ENCODE measurements at places on chromosomes 5 and 9.

- DNase-seq = no peak
These were observed 76.7 kb upstream of the CHD1 start for GRCh38 chr5:99005506-99005905.

GRCh38 chr5:4419281-4419680 is 720.8 kb upstream of the ADAMTS16 start:
- DNase-seq = no peak

DNA sequence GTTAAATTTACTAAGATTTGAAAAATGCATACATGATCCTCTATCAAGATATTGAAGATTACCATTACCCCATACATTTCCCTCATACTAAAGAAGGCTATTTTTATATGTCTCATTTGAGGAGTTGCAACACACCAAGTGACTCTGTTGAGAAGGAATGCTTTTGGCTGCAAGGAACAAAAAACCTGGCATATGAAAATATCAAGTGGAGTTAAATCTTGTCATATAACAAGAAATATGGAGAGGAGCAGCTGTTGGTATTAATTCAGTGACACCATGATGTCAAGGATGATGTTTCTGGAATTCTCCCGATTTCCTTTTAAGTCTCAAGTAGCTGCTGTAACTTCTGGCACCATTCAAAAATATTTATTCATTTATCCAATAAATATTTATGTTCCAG is 193.8 kb downstream of the CSNK1G3 start:
- no peak for DNase-seq

DNA sequence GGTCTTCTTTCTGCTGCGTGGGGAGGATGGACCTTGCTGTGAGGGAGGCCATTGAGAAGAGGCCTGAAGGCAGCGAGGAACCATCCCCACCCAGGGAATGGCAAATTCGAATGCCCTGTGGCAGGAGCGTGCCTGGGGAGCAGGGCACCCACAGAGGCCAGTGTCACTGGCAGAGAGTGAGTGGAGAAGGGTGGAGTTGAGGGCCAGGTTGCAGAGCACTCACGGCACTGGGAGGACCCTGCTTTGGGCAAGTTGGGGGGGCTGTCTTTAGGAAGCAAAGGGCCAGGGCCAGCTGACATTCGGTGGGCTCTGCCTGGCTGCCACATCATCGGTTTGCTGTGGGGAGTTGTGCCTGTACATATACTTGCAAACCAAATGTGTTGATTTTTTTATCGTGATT is 47.2 kb downstream of the SYK start:
- no peak for DNase-seq

DNA sequence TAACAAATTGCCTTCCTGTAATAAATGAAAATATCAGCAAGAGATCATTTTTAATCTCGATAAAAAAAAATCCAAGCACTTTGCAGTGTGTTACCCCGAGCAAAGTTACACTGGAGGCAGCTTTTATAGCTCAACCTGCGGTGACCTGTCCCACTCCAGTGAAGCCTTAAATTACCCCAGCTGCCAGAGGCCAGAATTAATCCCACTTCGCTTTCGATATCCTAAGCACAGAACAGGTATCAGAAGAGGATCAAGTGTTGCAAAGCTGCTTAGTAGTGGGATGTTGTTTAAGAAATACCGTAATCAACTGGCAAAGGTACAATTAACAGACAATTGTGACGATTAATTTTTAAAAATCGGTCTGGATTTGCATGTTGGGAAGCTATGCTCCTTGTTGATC is 314.0 kb downstream of the AGTPBP1 start:
- DNase-seq = no peak

DNA sequence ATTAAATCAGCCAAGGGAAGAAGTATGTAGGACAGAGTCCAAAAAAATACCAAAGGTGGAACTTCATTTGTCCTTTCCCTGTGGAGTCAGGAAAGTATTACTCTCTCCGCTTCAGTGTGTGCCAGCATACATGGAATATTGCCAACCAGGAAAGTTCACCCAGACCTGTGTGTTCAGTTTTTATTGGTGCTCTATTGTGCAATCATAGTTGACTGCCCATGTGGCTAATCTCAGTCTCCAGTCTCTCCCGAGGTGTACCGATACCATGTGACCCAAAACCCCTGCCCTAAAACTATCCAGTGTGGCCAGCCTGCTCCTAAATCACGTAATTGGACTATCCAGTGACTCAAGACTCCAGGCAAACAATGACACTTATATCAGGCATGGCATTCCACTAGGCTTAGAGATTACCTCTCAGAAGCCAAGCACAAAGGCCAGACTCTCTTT is 38.8 kb downstream of the NFX1 start:
- DNase-seq = no peak

DNA sequence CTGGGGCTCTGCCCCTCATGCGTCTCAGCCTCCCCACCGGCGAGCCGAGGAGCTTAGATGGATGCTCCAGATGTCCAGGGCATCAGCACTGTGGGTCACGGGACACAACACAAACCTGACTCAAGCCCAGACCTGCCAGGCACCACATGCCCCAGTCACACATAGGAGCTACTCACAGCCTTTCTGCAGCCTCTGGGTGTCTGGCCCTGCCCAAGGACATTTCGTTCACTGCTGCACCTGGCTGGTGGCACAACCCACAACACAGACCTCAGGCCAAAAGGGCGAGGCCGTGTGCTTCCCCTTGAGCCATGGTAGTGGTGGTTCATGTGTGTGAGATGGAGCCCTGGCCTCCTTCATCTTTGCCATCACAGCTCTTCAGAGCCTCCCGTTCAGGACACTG is 89.6 kb upstream of the FCN2 start:
- no peak for DNase-seq

DNA sequence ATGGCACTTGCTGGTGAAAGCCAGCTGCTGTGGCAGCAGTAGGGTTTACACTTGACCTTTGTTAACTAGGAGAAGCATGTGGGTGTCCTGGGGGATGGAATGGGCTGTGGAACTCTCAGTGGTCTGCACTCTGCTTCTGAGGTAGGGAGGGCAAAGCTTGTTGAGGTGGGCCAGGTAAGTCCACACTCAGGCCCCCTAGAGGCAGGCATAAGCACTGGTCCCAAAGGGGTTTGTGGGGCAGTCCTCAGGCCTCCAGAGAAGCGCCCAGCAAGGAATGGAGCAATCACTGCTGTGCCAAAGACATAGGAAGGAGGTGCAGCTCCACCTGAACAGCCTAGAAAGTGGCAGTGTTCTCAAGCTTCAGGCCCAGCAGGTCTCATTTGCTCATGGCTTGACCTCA is 34.7 kb downstream of the INSL4 start:
- DNase-seq = no peak

GRCh38 chr5:119327018-119327417 is 28.8 kb upstream of the TNFAIP8 start:
- DNase-seq = no peak

DNA sequence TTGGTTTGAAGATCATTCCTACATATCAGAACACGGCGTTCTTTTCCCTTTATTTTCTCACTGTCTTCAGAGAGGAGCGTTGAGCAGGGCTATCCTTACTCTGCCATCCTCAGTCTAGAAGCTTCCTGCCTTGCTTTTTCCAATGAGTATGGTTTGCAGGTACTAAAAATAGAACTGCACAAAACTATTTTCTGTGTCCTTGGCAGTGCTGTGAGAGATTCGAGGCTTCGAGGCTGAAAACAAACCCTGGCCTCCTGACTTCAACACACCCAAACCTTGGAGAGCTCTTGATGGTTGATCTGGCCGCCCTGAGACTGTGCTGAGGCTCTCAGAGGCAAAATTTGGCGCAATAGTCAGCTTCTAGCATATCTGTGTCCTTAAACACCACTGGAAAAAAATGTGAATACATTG is 78.9 kb downstream of the GOLPH3 start:
- DNase-seq = no peak

- no peak for DNase-seq
These were observed 66.6 kb downstream of the C9orf152 start for GRCh38 chr9:110141227-110141793.
